ENCODE measurements at places on chromosomes 4 and X.

DNA sequence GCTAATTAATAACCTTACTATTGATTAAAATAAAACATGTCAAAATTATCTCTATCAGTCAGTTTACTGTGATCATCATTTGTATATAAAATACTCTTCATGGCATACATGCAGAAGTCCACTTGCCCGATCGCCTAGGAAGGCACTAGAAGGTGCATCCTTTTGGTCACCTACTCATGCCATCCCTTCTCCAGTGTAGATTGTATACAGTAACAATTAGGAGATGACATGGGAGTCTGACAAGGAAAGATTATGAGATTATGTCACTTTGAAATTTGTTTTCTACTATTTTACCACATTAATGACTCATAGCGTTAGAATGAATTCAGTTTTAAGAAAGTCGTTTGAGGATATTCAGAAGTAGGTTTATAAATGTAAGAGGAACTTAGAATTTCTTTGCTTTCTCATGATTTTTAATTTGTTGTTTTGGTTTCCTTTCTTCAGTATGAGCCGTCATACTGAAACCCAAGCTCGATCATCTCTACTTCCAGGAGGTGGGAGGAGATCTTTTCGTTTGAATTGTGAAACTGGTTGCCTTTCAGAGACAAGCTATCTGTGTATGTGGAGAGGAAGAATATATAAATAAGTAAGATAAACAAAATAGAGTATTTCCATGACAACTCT is 51.1 kb upstream of the UNC5C start:
- DNase-seq: peak; percentile 71

GRCh38 chr4:85166318-85166717 is 199.8 kb upstream of the WDFY3 start:
- DNase-seq: no peak

DNA sequence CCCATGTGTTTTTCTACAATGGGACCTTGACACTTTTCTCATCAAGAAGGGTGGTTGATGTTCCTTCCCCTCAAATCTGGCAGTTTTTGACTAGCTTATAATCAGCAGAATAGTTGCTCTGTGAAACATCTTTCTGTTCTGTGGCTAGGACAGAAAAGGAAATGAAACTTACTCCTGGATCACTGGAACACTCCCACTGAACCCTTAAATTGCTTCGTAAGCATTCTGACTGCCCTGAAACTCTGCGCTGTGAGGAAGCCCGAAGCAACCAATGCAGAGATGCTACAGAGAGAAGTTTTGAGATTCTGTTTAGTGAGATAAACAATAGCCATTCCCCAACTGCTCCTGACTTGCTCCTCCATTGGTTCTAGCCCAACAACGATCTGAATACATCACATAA is 602.2 kb downstream of the CENPC start:
- DNase-seq: no peak

DNA sequence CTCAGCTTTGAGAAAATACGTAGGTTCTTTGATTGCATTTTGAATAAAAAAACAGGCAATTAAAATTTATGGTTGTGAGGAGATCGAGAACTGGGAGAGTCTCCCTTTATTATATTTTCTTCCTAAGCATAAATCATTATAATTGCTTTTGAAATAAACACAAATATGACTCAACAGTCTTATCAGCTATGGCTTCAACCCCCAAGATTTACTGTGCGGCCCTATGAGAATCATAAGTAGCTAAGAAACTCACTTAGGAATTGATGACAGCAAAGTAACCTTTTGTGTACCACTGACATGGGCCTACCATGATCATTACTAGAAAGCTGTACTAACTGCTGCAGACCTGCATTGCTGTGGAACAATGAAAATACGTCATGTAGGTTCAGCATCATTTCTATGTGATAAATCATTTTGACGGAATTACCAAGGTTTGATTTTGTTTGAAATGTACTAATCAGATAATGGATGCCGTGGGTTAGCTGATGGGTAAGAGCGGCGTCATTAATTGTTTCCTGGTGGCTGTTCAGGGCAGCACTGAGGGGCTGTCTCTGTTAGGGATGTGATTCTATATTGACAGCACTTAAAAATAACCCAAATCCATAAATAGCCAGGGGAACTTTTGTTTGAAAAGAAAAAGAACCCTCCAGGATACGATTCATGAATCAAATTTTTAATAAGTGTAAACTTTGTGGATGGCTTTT is 51.5 kb upstream of the GPRIN3 start:
- no peak for DNase-seq

DNA sequence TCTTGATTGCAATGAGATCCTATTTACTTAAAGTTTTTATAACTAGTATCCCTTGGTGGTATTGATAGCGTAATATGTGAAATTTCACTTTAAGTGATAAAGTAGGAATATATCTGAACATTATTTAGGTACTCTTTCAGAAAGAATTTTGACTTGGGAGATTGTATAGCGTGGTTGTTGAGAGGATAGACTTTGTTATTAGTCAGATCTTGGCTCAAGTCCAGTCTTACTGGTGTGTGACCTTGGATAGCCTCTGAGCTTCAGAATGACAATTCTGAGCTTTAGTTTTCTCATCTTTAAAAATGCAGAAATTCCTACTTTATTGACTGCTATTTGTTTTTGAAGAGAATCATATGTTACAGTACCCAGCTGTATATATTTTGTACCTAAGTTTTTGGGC is 32.6 kb downstream of the DCK start:
- peak; percentile 24 for DNase-seq

DNA sequence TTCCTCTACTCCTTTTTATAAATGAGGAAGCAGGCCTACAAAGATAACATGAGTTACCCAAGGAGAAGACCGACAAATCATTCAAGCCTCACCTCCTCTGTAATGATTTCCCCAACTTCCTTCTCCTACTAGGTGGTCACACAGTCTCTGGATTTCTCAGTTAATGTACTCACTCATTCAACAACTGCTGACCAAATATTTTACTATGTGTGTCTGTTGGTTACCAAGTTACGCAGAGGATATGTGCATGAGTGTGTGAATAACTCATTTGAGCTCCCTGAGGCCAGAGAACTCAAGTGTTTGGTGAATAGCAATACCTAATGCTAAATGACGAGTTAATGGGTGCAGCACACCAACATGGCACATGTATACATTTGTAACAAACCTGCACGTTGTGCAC is 10.4 kb downstream of the CASK start:
- no peak for DNase-seq

GRCh38 chrX:104343428-104344129 is 88.8 kb upstream of the ESX1 start:
- peak; percentile 80 for DNase-seq

- DNase-seq: peak; percentile 0
Observed at GRCh38 chrX:20668550-20668949, 401.8 kb upstream of the RPS6KA3 start.

GRCh38 chr4:42488554-42488953 is 91.3 kb downstream of the SHISA3 start:
- no peak for DNase-seq

DNA sequence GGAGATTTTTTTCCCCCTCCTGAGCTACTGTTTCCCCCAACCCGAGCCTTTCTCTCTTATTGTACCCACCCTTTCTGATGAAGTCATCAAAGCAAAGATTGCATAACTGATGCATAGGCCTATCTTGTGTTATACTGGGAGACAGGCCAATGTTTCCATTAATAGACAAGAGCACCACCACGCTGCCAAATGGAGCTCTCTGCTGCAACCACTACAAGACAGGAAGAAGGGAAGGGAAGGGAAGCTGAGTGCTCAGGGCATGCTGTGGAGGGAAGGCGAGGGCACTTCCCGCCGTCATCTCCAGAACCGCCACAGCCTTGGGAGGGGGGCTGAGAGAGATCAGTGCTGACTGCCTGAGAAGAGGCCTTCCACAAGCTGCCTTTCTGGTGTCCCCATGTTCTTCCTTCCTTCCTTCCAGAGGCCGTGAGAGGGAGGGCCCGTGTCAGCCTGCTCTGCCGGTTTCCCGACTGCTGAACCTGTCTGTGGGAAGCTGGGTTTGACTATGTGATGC is 75.0 kb downstream of the MGST2 start:
- DNase-seq: peak; percentile 81

GRCh38 chr4:185933078-185933581 is 121.1 kb upstream of the SORBS2 start:
- no peak for DNase-seq

DNA sequence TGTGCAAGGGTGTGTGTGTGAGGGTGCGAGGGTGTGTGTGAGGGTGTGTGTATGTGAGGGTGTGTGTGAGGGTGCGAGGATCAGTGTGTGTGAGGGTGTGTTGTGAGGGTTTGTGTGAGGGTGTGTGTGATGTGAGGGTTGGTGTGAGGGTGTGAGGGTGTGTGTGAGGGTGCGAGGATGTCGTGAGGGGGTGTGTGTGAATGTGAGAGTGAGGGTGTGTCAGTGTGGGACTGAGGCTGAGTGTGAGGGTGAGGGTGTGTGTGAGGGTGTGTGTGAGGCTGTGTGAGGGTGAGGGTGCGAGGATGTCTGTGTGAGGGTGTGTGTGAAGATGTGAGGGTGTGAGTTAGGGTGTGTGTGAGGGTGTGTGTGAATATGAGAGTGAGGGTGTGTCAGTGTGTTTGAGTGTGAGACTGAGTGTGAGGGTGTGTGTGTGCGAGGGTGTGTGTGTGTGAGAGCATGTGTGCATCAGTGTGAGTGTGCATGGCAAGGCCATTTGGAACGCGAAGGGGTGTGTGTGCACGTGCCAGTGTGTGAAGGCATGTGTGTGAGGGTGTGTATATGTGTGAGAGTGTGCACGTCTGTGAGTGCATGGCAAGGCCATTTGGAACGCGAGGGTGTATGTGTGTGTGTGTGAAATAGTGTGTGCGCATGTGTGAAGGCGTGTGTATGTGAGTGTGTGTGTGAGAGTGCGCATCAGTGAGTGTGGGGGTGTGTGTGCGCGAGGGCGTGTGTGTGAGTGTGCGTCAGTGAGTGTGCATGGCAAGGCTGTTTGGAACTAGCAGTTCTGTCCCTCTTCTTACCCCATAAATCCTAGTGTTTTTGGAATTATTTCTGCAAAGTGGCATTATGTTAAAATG is 69.8 kb downstream of the RGS12 start:
- DNase-seq: no peak

Measured in OCI-M1 (cell line).